Inflammatory macrophage treated with lipopolysaccharide for 1 hour (primary cell): ENCODE measurements at places on chromosomes 5 and 9.

GRCh38 chr9:135050072-135050990 is 37.1 kb upstream of the OLFM1 start:
- DNase-seq: no peak

DNA sequence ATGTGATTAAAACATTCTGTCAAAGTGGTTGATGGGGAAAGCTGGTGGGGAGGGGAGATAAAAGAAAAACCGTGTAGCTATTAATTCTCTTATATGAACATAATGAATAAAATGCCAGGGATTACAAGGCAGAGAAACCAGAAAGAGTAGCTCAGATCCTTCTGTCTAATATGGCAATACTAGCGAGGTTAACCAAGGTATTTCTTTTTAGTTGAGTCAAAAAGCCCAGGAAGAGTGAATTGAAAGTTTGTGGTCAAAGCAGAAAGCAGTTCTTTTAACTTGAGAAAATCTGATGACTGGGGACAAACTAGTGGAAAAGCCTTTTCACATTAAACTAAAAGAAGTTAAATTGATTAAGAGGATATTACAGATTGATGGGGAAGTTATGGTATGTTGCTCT is 76.0 kb downstream of the ERBIN start:
- DNase-seq: no peak

DNA sequence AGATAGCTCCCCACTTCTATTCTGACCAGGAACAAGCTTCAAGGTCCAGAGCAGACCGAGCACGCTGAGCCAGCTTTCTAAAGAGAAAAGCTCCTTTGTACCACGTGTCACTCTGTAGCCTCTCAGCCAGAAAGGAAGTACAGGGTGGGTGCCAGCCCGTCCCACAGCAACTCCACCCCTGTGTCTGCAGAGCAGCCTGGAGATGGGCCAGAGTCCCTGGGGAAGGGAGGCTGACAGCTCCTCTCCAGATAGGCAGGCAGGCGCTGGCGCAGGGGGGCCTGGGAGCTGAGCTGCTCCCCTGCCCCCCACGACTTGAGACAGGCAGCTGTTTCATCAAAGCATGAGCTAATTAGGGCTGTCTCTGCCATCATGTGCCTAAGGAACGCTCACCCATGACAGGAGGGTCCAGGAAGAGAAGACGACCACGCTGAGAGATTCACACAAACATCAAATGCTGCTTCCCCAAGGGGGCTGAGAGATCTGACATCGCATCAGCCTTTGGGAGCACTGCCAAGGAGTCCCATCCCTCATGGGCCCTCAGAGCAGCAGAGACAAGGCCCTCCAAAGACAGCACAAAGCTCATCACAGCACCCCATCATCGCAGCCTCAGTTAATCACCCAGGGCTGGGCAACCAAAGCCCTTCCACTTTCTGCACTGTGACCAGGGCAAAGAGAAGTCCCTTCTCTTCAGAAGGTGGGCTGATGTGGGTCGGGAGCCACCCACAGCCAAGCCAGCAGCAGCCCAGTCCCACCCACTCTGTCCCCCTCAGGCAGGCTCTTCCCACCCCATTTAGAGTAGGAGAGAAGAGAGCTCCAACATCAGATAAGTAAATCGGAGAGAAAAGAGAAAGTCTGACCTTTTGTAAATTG is 78.5 kb upstream of the LRRTM2 start:
- peak; percentile 54 for DNase-seq

DNA sequence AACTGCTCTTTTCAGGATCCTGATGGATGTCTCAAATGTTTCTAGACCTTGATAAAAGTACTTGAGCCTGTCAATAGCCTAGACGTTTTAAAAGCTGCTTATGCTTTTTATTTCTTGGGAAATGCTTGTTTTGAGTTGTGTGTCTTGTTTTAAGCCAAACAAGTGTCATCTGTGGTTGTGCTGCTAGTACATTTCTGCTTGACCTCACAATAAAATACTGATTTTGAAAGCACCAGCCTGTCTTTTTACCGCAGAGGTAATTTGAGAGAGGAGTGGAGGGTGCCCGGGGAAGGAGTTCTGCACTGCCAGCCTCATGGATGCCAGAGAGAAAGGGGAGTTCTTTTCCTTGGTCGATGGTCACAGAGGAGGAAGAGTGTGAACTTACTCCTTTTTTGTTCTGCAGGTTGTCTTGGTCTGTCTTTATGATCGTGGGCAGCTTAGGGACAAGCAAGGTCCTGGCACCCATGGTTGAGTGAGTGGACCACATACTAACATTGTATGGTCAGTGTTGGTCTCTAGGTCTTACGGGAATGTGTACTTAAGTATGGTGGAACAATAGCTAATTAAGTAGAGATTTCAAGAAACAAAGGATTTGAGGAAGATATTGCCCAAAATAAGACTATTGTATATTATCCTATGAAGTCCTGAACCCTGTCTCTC is 61.0 kb downstream of the TRIO start:
- DNase-seq: no peak

- DNase-seq: peak; percentile 32
Measured at GRCh38 chr5:140219068-140219991, 44.3 kb downstream of the CYSTM1 start.

DNA sequence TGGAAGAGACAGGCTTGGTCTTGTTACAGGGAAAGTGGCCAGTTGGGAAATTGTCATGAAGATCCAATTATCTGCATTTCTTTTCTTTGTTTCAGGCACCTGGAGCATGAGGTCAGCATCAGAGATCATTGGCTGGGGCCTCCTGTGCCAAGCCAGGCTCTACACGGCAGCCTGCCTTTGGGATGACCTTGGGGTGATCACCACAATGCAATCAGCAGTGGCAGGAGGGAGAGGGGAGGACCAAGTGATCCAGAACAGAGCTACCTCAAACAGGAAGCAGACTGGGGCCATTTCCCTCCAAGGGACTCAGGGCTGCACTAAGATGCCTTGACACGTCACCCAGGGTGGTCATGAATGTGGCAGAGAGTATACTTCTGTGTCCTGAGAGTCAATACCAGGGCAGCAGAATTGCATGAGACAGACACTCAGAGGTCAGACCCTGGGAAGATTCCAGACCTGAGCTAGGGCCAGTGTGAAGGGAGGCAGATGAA is 8.9 kb downstream of the SMIM23 start:
- DNase-seq: no peak

GRCh38 chr5:74995926-74996325 is 56.4 kb downstream of the GCNT4 start:
- no peak for DNase-seq

- DNase-seq: no peak
Measured at GRCh38 chr9:94160594-94161501, 76.6 kb downstream of the PTPDC1 start.

GRCh38 chr9:88006511-88007290 is 32.4 kb upstream of the CDK20 start:
- DNase-seq: no peak

- DNase-seq: no peak
Measured at GRCh38 chr5:61559146-61559545, 227.1 kb downstream of the ZSWIM6 start.

- peak; percentile 32 for DNase-seq
Measured at GRCh38 chr9:101566904-101567724, 27.7 kb downstream of the PPP3R2 start.

GRCh38 chr5:65948115-65948747 is 21.9 kb downstream of the ERBIN start:
- no peak for DNase-seq

DNA sequence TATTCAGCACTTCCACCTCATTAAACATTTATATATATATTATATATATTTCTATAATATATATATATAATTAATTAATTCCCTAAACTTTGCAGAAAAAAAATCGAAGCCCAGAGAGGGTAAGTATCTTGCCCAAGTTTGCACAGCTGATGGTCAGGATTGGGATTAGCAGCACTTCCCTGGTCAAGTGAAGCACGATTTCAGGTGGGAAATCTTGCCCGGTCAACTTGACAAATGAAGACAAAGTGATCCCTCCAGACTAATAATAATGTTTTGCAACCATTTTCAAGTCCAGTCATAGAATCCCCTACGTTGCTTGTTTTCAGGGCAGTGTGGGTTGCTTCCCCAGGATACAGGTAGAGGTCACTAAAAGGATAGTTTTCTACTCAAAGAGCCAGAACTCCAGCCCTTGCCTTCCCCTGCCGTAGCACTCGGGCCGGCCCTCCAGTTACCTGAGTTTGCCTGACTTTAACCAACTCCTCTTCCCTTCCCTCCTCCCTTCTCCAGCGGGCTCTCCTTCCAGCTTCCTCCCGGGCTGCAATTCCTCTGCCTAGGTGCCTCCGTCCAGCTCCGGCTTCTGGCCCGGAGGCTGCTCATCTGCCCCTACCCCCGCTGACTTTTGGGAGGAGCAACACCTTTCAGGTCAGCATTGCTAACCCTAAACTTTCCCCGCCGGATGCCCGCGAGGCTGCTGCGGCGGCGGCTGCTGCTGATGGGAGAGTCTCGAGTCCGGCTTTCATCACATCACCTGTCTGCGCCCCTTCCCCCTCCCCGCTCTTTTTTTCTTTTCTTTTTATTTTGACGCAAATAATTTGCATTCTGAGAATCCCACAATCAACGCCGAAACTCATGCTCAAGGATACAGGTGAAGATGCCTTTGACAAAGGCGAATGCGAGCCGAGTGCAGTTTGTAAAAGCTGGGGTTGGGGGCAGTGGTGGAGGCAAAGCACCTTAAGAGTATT is 930 bp downstream of the PRLR start:
- no peak for DNase-seq

DNA sequence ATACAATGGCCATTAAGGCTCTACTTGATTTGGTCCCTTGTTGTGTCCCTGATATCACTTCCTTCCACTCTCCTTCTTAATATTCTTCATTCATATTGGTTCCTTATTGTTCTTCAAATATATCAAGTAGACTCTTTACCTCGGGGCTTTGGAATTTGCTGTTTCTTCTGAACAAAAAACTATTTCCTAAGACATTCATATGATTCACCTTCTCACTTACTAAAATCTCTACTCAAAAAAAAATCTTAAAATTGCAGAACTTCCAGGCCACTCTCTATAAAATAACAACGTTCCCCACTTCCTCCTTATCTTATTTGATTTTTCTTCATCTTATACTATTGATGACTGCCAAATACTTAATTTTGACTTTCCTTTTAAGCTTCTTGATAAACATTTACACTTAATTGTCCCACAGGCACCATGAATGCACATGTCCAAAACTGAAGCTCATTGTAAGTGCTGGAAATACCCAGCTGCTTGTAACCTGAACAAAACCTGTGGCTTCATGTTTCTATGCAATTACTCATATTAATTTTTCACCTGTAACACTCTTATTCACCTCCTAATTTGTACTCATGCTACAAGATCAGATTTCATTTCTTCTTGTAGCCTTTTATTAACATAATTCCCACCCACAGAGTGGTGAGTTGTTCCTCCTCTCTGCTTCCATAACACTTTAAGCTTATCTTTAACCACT is 58.4 kb upstream of the NUDT12 start:
- no peak for DNase-seq

GRCh38 chr5:106134549-106134948 is 1536.2 kb downstream of the EFNA5 start:
- no peak for DNase-seq

DNA sequence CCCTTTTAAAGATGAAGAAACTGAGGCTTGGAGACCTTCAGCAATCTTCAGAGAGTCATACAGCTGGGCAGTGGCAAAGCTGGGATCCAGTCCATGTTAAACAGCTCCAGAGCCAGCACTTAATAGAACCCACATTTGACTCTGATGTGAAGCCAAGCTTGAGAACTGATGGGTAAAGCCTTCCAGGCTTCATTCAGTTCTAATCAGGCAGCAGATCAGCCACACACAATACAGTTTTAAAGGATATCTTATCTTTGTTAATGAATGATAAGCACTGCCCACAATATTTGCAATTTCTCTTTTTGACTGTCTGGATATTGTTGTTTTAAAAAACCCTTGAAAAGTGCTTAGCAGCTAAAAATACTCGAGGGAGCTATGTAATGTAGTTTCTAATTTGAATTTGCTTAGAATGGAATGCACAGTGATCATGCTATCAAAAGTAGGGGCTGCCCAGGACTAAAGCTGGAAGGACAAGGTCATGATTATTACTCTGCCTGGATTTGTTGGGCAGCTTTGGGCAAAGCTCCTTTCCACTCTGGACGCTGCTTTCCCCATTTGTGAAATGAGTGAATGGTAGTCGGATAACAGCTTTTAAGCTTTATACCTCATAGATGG is 31.3 kb upstream of the HTR4 start:
- no peak for DNase-seq

DNA sequence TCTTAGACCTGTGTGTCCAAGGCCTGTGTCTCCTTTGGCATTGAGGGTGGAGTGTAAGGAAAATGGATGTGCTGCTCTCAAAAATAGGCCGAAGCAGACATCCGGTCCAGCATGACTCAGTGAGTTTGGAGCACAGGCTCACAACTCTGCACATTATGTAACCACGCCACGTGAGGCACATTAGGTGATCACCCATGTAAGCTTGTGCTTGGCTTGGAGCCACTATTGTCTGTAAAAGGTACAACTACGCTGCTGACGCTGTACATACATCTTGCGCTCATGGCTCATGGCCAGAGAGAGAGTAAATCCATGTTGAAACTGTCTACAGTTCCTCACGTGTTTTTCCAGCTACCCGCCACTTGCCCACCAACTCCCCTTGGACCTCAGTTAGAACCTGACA is 177.5 kb downstream of the PDE4D start:
- no peak for DNase-seq
